Skeletal muscle cell (primary cell): ENCODE measurements at places on chromosomes 1 and 21.

DNA sequence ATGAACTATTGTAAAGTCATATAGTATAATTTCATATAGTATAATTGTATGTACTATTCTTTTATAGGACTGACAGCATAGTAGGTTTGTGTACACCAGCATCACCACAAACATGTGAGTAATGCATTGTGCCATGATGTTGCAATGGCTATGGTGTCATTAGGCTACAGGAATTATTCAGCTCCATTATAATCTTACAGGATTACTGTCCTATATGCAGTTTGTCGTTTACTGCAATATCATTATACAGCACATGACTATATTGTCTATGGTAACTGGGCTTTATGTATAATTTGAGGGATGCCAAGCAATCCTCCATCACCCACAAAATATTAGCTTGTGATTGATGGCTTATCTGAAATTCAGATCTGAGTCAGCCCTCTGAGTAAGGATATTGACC is 54.2 kb upstream of the PBX1 start:
- DNase-seq: no peak

DNA sequence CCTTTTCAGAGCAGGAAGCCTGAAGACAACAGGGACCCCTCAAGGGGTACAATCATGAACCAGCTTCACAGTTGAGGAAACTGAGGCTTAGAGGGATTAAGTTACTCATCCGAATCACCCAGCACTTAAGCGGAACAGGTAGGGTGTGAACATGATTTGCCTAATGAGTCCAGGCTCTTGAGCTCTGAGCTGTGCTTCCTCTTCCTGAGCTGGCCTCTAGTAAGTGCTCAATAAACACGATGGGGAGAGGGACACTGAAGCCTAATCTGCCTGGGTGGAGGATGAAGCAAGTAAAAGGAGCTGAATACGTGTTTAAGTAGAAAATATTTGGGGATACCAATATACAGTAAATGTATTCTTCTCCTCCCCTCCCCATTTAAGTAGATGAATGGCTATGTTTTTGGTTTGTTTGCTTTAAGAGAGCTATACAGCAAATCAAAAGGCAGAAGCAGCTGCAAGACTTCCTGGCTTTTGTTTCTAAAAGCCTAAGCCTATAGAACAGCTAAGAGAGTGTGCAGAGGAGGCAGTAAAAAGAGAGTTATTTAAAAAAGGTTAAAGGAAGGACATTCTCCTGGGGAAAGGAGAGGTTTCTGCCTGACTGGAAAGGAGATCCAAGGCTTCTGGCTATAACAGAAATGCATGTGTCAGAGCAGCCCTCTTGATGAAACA is 20.5 kb downstream of the STPG1 start:
- DNase-seq: no peak

GRCh38 chr1:210786546-210786945 is 347.4 kb downstream of the KCNH1 start:
- DNase-seq: no peak

DNA sequence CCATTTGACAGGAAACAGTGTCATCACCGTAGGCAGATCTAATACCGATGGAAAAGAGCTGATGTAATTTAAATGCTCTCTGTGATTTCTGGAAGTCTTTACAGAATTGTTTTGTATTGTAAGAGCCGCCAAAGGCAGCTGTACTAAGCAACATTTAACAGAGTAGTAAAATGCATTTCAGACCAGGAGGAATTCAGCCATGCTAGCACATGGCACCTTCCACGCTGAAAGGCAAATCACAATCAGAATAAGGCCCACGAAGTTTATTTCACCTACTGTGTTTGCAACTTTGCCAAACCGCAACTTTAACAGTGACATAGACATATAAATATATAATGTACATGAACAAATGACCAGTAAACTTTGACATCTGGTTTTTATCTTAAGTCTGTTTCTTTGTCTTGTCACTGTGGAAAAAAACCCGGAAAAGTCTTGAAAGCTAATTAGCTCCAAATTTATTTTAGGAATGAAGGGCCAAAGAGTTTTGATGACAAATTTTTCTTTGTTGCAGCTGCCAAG is 26.1 kb upstream of the DISC1 start:
- DNase-seq: no peak
